ENCODE measurements at places on chromosomes 13 and 19.

DNA sequence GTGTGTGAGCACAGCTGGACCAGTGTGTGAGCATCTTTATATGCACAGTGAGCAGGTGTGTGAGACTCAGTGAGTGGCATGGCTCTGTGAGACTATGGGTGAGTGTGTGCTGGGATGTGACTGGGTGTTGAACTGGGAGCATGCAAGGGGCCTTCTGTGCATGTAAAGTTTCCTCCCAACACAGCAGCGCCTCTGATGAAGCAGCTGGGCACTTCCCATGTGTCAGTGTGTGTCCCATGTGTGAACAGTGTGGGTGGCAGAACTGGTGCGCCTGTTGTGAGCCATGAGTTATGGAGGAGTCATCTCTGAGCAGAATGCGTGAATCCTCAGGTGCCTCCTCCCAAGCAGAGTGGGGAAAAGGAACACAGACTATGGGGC, 24.1 kb downstream of the LGALS16 start:
- no peak for DNase-seq

- no peak for DNase-seq
These were observed 98.4 kb downstream of the STK24 start for GRCh38 chr13:98478189-98479129.

DNA sequence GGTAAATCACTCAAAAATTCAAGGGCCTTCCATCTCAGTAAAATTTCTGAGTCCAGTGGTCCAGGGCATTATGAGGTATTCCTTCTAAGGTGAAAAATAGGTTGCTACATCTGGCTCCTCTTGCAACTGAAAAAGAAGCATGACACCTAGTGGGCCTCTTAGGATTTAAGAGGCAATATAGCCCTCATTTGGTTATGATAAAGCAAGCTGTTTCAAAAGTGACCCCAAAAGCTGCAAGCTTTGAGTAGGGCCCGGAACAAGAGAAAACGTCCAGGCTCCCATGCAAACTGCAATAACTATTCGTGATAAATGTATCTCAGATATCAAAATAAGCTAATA, 1910.2 kb upstream of the PRR20A start:
- no peak for DNase-seq

DNA sequence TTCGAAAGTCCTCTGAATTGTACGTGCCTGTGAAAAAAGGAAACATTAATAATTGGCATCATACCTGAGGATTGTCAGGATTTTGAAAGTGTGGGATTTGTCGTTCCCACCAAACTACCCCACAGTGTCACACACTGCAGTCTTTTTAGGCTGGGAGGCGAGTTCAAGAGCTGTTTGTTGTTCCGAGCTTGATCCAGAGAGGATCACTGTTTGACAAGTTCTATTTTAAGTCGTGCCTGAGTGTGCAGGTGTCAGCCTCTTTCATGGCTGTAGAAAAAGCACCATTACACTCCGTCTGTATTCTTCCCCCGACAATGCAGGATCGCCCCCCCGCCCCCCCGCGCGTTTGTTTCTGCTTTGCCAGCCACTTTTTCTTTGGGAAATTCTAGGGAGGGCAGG, 635 bp upstream of the NBEA start:
- DNase-seq, result peak; percentile 79

DNA sequence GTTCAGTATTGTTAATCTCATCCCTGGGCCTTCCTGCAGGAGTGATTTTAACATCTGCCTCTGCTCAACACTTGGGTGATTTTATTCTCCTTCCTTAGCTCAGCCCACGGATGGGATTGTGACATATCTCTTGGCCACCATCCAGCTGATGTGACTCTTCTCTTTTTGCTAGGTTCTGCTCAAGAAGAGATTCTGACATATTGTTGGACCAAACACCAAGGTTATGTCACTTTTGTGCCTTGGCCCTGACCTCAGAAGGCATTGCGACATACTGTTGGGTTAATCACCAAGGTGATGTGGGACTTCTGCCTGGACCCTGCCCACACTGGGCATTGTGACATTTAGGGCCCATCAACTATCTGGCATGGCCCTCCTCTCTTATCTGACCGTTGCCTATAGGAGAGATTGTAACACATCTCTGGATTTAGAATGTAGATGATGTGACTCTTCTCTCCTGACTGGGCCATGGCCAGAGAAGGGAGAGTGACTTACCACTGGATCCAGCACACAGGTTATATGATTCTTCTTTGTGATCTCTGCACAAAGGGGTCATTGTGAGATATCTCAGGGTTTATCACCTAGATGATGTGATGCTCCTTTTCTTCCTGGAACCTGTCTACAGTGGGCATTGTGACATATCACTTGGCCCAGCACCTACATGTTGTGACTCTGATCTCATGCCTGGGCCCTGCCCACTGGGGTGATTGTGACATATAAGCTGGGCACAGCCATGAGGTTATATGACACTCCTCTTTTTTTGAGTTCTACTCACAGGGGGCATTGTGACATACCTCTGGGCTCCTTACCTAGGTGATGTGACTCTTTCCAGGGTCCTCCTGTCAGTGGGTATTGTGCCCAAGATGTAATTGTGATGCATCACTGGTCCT, 88.8 kb downstream of the ZNF429 start:
- no peak for DNase-seq

DNA sequence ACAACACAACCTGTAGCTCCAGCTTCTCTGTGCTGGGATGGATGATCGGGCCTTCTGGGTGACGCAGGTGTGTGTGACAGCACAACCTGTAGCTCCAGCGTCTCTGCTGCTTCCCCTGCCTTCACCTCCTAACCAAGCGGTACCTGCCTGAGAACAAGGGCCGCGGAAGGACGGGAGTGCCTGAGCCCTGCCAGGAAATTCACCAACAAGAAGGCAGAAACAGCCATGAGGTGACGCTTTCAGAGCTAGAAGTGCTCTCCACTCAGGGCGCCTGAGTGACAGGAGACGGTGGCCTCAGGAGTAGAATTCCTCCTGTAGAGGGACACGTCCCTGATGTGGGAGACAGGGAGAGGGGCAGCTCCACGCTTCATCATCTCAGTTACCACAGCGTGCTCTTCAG, 17.4 kb downstream of the ZNF331 start:
- DNase-seq, result no peak

GRCh38 chr19:31171936-31172335, 177.3 kb downstream of the TSHZ3 start:
- DNase-seq, result no peak

DNA sequence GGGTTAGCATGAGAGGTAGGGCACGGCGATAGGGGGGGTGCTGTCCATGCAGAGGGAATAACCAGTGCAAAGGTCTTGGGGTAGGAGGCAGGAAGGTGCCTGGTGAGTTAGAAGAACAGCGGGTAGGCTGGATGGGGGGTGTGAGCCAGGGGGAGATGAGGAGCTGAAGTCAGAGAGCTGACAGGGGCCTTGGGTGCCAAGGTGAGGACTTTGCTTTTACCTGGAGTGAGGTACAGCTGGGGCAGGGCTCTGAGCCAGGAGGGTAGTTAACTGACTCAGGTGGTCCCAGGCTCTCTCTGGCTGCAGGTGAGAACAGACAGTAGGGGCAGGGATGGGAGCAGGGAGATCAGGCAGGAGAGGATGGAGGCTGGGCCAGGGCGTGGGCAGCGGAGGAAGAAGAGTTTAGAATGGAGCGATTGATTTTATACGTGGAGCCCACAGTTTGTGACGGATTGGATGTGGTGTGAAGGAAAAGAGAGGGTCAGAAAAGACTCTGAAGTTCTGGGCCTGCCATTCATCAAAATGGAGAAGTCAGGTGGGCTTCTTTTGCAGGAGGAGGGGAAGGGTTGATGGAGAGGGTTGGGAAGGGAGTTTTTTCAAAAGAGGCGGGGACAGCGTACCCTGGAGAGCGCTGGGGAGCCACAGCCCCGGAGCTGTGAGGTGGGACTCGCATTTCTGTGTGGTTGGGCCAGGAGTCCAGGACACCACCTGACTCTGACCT, 1.2 kb upstream of the GRAMD1A start:
- DNase-seq, result no peak

GRCh38 chr13:21526707-21527540, 67.8 kb upstream of the ZDHHC20 start:
- no peak for DNase-seq

- no peak for DNase-seq
These were observed 51.6 kb downstream of the SACS start for GRCh38 chr13:23381866-23382265.

DNA sequence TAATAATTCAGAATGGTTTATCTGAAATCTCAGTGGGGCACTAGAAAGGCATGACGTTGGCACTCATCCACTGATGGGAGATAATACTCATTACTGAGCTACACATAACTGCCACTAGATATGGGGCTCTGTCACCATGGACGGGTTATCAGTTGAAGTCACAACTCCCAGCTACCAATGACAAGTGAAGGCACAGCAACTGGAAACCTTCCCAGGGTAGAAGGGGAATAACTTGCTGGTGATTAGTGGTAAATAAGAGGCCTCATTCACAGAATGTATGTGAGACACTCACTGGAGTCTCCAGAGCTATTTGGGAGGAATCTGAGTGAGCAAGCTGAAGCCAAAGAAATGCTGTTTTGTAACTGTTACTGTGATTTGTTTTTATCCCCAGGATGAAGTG, 249.6 kb downstream of the ENOX1 start:
- no peak for DNase-seq

GRCh38 chr13:37100731-37101130, 4.7 kb downstream of the CSNK1A1L start:
- no peak for DNase-seq

GRCh38 chr13:49444524-49445395, 686 bp downstream of the SETDB2 start:
- DNase-seq, result no peak

- no peak for DNase-seq
These were observed 2.6 kb upstream of the MAB21L1 start for GRCh38 chr13:35479038-35479492.

GRCh38 chr13:23656637-23657371, 86.6 kb downstream of the TNFRSF19 start:
- peak; percentile 2 for DNase-seq

DNA sequence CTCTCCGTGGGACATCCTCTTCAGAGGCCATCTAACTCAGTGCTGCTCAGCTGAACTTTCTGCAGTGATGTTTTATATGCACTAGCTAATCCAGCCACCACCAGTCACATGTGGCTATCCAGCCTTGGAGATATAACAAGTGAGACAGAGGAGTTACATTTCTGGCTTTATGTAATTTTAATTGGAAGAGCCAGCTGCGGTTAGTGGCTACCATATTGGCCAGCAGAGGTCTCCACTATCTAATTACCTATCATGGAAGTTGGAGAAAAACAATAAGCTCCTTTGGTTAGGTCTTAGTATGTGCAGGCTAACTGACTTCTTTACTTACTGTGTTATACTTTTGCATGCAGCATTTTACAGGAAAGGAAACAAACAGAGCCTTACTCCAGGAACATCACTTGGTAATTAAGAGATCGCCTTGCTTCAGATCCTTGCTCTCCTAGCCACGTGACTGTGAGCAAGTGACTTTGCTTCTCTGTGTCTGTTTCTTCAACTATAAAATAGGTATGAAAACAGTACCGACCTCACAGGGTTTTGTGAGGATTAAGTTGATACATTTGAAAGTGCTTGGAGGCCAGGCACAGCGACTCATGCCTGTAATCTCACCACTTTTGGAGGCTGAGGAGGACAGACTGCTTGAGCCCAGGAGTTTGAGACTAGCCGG, 1.6 kb upstream of the KLK10 start:
- DNase-seq, result peak; percentile 33

DNA sequence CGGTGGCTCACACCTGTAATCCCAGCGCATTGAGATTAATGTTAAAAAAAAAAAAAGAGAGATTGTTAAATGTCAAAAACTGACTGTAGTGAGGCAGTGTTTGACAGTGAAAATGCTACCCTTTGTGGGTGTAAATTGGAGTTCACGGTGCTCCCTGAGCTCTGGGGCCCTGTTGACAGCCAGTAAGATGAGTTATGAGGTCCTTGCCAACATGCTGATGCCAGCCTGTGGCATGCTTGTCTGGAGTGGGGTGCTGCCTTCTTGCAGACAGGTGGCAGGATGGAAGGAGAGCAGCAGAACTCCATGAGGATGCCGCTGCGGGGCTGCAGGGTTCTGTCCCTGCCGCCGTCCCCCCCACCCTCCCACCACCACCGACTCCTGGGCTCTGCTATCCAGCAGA, 25.9 kb downstream of the PRAM1 start:
- no peak for DNase-seq

DNA sequence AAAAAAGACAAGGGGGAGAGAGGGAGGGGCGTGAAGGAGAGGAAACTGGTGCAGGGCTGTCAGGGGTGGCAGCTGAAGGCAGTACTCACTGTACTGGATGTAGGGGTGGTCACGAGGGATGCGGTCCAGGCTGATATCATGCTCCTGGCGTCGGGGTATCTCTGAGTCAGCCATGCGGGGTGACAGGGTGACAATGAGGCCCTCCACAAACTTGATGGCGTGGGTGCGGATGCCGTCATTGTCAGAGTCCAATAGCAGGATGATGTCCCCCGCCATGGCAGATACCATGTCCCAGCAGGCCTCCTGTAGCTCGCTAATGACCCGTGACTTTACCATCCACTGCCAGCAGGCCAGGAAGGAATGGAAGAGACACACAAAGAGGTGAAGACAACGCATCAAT, 15.3 kb downstream of the SYMPK start:
- DNase-seq, result peak; percentile 1

GRCh38 chr13:105159841-105160240, 1375.6 kb downstream of the EFNB2 start:
- peak; percentile 69 for DNase-seq

GRCh38 chr19:39104186-39104596, 20.0 kb downstream of the ACP7 start:
- DNase-seq, result no peak

GRCh38 chr19:50430888-50431342, 1.8 kb upstream of the MYBPC2 start:
- DNase-seq, result no peak

DNA sequence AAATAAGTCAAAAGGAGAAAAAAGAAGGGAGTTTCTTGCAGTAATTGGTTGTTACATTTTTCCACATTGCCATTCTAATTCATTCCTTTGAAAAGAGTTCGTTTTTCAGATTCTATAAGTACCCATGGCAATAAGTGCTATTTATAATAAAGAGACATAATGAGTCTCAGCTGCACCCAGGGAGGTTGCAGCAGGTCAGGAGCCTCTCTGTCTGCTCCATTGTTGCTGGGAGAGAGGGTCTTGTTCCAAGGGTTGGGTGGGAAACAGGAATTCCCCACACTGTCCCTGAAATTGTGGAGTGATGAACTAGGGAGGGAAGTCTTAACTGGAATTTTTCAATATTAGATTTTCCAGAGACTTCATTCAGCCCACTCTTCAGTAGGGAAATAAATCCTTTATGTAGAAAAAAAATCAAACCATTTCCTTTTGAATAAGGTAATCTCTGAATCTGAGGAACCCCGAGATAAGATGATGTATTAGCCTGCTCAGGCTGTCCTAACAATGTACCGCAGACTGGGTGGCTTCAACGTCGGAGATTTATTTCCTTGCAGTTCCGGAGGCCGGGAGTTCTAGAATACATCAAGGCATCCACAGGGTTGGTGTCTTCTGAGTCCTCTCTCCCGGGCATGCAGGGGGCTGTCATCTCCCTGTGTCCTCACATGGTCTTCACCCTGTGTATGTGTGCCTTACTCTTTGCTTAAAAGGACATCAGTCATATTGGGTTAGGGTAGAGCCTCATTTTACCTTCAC, 342.7 kb upstream of the TMTC4 start:
- no peak for DNase-seq
